Mucosa of gallbladder (tissue), 1 donor: ENCODE measurements at places on chromosomes 3 and 15. TPM values are rescaled to one million over a fixed set of nuclear protein-coding genes. Genes with fewer than 3 reads are reported as not detected.

DNA sequence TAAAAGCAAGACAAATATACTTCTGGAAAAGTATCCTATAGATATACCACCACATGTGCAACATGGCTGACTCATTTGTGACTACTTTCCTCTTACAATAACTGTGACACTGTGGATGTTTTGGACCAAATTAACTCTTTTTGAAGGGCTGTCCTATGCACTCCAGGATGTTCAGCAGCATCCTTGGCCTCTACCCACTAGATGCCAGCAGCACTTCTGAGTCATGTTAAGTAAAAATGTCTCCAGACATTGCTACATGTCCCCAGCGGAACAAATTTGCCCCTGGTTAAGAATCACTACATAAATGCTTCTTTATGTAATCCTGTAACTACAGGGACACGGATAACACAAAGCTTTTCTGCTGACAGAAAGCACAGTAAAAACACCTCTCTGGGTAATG lies 32.0 kb downstream of the RUVBL1 start:
- no peak for DNase-seq

DNA sequence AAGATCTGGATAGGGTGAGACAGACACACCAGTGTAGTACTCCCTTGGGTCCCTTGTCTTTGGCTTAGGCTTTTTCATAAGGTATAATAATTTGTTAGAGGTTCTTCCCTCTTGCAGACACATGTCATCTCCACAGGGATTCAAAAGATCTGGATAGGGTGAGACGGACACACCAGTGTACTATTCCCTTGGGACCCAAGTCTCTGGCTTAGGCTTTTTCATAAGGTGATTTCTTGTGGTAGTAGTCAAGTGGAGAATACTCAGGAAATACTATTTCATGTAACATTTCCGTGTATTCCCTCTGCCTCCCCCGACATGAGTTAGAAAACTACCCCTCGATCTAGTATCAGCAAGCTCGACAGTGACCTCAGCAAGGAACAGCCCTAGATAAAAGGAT lies 954 bp upstream of the MAPKBP1 start:
- DNase-seq = no peak

- peak; percentile 96 for DNase-seq
Measured at GRCh38 chr3:134485718-134486576, at the start of the genes ANAPC13 and CEP63. Gene ANAPC13, minus strand, starts transcription at chr3:134485985. Its CDS starts 3,081 bp downstream, at chr3:134482904. Gene CEP63, plus strand, starts transcription at chr3:134486057. Its CDS starts 9,264 bp downstream, at chr3:134495321.

GRCh38 chr15:100201376-100202280 lies 140.1 kb downstream of the ADAMTS17 start:
- DNase-seq = no peak

DNA sequence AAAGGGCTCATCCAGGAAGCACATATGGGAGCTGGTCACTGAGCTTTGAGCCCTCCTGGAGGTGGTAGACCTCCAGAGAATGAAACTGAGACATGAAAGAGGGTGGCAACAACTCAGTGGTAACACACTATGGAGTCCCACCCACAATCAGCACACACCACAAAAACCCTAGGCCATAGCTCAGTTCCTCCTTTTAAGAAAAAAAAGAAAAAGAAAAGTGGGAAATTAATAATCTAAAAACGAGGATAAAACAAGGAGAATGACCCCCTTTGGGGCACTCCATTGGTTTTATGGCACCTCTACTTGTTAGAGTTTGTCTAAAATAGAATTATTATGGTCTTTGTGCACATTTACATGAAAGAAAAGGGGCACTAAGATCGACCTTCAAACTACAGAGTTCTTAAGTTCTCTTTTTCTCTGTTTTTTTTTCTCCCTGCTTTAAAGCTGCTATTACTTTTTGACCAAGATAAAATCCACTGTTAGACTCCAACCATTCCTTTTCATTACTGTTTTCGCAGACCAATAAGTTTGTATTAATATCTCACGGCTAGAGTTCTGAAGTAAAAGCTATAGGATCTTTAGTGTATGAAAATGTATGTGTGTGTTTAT lies 40.2 kb upstream of the ZBTB20 start:
- DNase-seq = no peak

- no peak for DNase-seq
Measured at GRCh38 chr3:188780193-188781147, 391.3 kb upstream of the TPRG1 start.

- no peak for DNase-seq
Measured at GRCh38 chr3:8186213-8186612, 315.4 kb upstream of the LMCD1 start.

GRCh38 chr15:66008940-66009562 lies 139.8 kb downstream of the RAB11A start:
- peak; percentile 46 for DNase-seq

DNA sequence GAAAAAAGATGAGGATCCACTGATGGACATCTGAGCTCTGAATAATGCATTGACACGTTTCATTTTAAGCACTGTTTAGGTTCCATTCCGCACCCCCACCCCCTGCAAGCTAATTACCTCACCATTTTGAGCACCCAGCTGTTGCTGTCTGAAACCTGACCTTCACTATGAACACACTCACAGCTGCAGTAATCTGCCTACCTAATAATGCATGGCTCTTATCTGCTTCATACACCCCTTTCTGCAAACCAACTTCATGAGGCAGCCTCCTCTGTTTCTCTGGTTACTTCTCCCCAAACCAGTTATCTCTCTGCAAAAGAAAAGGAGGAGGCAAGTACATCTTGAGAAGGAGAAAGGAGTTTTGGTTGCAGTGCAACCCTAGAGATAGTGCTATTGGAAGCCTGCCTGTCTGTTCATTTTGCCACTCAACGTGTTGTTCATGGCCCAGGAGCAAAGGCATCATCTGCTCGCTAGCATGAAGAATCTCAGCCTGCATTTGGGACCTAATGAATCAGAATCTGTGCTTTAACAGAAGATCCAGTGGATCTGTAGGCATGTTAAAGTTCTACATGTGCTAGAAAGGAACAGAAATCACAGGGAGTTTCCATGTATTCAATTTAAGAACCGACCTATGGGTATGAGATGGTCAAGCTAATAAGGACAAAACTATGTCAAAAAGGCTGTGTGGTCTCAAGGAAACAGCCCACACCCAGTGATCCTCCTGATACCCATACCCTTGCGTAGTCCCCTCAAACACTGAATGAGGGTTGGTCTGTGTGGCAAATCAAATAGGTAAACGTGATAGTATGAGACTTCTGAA lies 87.2 kb downstream of the MB21D2 start:
- DNase-seq = no peak

- DNase-seq = no peak
Measured at GRCh38 chr15:49964551-49964950, 154.5 kb downstream of the ATP8B4 start.

- DNase-seq = no peak
Measured at GRCh38 chr15:100981086-100981485, 61.9 kb downstream of the LRRK1 start.

GRCh38 chr3:172868582-172869200 lies 118.2 kb downstream of the ECT2 start:
- DNase-seq = no peak

DNA sequence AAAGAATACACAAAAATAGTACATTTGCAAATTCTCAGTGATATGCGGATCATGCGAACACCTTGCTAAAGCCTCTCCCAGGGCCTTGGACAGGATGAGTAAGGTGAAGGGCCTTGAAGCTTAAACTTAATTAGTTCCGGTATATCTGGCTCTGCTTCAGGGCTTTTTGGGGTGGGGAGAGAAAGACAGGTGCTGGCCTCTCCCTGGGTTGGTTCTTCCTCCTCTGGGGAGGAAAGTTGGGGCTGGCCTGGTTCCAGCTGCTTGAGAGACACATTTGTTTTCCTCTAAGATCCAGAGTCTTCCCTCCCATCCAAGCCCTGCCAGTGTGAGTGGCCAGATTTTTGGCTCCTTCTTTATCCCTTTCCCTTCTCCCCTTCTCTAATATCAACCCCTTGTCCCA lies 64.7 kb upstream of the EPHB3 start:
- no peak for DNase-seq

GRCh38 chr3:167520266-167521005 lies 46.6 kb upstream of the SERPINI2 start:
- no peak for DNase-seq

- DNase-seq = no peak
Measured at GRCh38 chr3:13541691-13542090, 7.2 kb upstream of the FBLN2 start.

- no peak for DNase-seq
Measured at GRCh38 chr3:156626104-156626503, 48.3 kb upstream of the TIPARP start.

DNA sequence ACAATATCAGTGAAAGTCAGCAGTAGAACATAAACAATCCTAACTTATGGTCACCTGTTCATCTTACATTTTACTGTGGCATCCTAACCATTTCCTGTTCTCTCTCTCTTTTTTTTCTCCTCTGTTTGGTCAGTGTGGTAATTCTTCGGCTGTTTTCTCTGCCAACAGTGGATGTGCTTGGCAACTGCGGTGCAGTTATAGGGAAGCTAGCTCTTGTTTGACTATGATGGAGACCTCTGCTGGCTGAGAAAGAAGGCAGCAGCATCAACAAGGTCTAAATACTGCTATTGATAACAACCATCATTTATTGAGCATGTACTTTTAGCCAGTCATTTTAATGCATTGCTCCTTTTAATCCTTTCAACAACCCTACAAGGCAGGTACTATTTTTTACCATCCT lies 723 bp upstream of the DRD3 start:
- no peak for DNase-seq

DNA sequence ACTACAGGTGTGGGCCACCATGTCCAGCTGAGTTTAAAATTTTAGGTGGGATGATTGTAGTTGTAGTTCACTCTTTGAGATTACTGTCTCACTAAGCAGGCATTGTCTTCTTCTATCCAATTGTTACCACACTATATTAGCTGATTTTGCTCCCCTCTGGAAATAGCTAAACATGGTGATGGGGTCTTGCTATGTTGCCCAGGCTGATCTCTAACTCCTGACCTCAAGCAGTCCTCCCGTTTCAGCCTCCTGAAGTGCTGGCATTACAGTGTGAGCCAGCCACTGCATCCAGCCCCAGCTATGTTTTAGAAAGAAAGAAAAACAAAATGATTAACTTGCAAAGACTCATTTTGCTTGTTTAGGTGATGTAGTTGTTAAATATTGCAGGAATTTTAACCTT lies 30.6 kb downstream of the YEATS2 start:
- DNase-seq = no peak

DNA sequence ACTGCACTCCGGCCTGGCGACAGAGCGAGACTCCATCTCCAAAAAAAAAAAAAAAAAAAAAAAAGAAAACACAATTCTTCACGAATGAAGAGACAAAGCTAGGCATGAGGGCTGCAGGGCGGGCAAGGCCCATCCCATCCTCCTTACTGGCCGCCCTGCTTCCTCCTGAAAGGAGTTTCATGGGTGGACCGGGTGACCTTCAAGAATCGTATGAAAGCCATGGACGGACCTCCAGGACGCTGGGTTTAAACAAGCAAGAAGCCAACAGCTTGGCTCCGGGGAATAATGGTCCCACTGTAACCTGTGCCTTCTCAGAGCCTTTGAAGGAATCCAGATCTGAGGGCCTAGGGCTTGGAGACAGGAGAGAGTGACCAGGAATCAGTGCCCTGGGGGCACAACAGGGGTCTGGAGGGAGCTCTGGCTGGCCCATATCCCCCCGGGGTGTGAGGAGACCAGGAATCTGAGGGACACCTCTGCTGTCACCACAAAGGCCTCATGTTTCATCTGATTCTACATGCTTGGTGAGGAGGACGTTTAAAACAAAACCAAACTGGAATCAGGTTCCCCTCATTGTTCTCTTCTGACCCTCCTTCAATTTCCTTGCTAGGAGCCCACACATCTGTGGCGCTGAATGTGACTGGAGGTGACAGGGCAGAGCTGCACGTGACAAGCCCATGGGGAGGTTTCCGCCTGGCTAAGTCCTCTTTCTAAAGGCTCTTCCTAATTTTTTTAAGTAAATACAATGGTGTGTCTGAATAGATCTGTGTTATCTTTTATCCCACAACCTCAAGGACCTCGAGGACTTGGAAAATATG lies 46.1 kb downstream of the WHAMM start:
- DNase-seq = no peak

- no peak for DNase-seq
Measured at GRCh38 chr15:93210995-93211394, 122.0 kb upstream of the RGMA start.

- no peak for DNase-seq
Measured at GRCh38 chr15:75809986-75810750, 33.1 kb upstream of the UBE2Q2 start.

- no peak for DNase-seq
Measured at GRCh38 chr3:148457886-148458285, 239.8 kb upstream of the AGTR1 start.

- DNase-seq = no peak
Measured at GRCh38 chr15:40618906-40619305, 24.9 kb downstream of the KNL1 start.

DNA sequence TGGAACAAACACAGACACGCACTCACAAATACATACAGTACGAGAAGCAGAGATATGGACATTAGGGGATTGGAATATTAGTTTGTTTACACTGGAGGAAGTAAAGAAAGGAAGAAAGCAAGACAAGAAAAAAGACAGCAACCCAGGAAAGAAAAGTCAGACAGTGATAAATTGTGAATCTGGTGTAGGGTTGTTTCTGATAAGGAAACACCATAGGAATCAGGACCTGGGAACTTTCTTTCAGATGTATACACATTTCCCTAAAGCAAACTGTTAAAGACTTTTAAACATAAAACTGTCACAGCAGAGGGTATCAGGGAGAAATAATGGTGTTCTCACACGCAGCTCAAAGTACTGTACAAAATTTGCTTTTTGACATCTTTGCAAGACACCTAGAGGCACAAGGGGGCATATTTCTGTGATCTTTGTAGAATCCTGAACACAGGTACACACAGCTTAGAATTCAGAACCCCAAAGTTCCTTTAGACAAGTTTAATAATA lies 153.7 kb downstream of the TUSC7 start:
- no peak for DNase-seq

GRCh38 chr3:175735866-175736265 lies 876.7 kb downstream of the NAALADL2 start:
- no peak for DNase-seq

- no peak for DNase-seq
Measured at GRCh38 chr15:42490291-42490670, 660 bp downstream of the ZNF106 start.

DNA sequence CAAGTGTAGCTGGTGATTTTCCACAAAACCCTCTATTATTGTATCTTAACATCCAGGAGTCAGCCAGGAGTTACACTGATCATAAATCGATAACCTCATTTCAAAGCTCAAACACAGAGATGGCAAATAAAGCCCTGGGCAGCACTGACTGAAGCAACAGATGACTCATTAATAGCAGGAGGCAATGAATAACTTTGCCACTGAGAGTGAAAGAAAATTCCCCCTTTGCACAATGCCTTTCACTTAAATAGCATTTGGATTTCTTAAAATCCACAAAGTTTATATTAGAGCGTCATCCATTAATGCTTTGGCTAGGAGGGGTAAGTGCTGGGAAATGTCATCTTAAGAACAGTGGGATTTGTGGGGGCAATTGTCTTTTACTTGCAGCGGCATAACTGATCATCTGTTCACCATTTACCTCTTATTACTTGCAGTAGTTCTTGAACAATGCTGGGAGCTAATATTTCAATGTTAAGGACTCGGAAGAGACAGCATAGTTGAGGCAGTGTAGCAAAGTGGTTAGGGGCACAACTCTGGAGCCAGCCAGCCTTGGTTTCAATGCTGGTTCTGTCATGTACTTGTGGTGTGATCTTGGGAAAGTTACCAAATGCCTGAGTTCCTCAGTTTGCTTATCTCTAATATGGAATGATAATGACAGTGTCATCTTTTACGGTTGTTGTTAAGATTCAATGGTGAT lies 630.4 kb upstream of the TBL1XR1 start:
- DNase-seq = peak; percentile 53

CHDH gene
- 46.4 TPM for total RNA-seq

MAP3K13 gene
- 45.2 TPM for total RNA-seq

ANKUB1 gene
- not detected for total RNA-seq

TUSC7 gene
- not detected for total RNA-seq

KCNAB1 gene
- total RNA-seq = 1.6 TPM

MIX23 gene
- total RNA-seq = 23.3 TPM

IQCF5 gene
- not detected for total RNA-seq

SH3GL3 gene
- total RNA-seq = not detected

SCAPER gene
- total RNA-seq = 20.7 TPM
